NCI-H2107 (cell line): ENCODE measurements at places on chromosomes 2 and 18.

DNA sequence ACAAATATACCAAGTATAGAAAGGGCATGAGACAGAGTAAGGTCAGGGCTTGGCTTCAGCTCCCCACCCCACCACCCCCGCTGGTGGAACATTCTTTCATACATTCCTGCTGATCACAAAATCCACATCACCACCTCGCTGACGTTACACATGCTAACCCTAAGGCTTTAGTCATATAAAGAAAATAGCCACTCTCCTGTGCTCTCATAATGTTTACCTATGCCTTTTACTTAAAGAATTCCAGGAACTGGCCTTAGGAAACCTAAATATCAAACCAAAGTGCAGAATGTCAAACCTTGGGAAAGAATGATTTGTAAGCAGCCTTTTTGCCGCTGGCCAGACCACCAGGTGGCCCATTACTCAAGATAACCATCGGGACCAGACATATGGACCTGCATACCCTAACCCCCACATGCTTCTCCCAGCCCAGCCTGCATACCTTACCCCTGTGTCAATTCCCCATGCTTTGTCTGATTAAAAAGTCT lies 136.3 kb upstream of the SLC39A10 start:
- DNase-seq = no peak

DNA sequence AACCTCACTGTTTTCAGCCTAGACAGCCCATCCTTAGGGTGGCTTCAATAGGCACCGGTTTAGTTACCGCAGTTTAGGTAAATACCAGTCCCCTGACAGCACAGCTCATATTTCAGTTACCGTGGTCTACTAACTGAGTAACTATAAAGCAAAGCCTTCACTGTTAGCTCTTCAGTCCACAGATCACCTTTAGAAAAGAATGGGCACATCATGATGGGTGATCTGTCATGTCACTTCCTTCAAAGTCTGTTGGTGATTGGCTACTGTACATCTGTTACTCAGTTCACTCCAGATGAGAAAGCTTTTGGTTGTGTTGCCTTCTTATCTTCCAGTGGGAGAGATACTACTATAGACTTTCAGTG lies 21.0 kb downstream of the SLC20A1 start:
- DNase-seq = no peak

- no peak for DNase-seq
These were observed 187.1 kb upstream of the HAAO start for GRCh38 chr2:42979416-42979869.

DNA sequence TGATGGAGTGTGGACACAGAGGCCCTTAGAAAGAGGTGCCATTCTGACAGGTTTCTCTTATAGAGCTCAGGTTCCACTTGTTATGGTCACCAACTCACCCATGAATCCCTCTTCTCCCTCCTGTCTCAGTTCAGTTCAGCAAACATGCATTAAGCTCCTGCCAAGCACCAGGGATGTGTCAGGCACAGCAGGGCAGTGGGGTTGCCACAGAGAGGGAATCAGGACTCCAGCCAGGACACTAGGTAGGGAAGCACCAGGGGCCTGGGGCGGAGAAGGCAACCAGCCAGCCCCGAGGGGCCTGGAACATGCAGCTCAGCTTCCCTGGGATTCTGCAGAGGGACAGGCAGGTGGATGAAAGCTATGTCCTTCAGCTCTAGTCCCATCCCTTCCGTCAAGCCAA lies 44.6 kb downstream of the TOGARAM2 start:
- DNase-seq = no peak

GRCh38 chr2:61421611-61422010 lies 49.3 kb downstream of the USP34 start:
- no peak for DNase-seq

GRCh38 chr2:172366596-172367150 lies 60.7 kb upstream of the ITGA6 start:
- DNase-seq = no peak

DNA sequence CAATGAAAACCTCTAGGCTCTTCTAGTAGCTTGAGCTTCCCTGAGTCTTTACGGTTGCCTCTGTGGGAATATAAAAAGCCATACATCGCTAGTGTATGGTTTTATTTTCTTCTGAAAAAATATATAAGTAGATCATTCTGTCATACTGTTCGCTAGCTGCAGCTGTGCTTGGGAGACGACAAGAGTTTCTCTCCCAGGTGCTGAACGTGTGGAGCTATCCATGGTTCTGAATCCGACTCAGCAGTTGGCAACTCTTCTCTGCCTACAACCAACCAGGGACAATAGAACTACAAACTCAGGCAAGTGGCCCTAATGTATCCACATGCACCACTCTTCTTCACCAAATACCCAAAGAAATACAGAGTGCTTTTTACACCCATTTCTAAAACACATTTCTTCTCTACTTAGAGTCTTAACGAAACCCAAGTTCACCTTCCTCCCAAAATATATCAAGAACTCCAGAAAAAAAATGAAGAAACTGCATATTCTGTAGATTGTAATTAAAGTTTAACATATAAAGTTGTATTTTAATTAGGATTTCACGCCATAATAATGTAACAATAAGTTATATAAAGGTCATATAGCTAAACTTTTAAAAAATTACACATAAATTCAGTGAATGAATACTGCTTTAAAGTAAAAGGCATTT lies 2.2 kb upstream of the KCNH7 start:
- no peak for DNase-seq

GRCh38 chr2:96697476-96697875 lies 42.4 kb downstream of the LMAN2L start:
- DNase-seq = no peak

GRCh38 chr2:11416186-11416585 lies 49.8 kb downstream of the E2F6 start:
- no peak for DNase-seq

GRCh38 chr2:65722028-65722778 lies 289.8 kb upstream of the SPRED2 start:
- no peak for DNase-seq

DNA sequence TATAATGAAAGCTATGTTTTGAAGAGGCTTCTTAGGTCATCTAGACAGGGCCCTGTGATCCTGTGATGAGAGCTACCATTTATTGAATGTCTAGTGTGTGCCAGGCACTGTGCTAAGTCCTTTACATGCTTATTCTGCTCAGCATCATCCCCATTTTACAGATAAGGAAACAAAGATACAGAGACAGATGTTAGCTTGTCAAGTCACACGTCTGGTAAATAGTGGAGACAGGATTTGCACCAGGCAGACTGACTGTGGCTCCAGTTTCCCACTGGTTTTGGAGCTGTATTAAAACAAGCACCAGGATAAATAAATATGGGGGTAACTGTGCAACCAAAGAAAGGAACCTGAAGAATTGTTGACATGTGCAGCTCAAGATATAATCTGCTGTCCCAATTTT lies 19.2 kb upstream of the EML6 start:
- no peak for DNase-seq

GRCh38 chr2:30792521-30792920 lies 14.7 kb downstream of the CAPN13 start:
- no peak for DNase-seq

DNA sequence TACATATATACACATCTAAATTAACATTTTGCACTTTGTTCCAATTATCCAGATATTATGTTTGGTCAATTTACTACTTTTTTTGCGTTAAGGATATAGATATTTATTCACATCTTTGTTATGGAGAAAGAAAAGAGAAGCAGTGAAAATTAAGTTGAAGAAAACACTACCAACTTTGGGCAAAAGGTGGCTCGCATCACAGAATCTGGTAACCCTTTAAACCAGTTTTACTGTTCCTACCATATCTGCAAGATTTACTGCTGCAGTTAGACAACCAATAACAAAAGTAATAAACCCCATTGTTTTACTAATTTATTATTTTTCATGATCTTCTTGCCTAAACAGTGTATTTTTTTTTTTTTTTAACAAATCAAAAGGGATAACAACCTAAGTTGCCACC lies 53.6 kb downstream of the SMAD2 start:
- DNase-seq = no peak

- DNase-seq = no peak
These were observed 54.5 kb downstream of the SLC39A10 start for GRCh38 chr2:195711478-195711877.

DNA sequence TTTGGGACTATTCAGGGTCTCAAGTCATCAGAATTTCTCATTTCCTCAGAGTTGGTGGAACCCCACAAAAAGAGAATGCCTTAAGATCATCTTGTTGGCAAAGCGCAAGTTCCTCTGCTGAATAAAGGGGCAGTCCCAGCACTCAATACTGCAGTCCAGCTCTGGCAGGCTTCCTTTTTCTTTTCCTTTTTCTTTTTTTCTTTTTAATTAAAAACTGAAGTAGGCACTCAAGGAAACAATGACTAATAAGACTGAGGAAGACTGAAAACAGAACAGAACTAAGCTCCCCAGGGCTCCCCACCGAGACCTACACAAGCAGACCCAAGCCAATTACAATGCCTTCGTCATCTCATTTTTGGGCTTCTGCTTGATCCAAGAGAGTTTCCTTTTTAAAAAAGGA lies 82.0 kb downstream of the STK39 start:
- DNase-seq = no peak

DNA sequence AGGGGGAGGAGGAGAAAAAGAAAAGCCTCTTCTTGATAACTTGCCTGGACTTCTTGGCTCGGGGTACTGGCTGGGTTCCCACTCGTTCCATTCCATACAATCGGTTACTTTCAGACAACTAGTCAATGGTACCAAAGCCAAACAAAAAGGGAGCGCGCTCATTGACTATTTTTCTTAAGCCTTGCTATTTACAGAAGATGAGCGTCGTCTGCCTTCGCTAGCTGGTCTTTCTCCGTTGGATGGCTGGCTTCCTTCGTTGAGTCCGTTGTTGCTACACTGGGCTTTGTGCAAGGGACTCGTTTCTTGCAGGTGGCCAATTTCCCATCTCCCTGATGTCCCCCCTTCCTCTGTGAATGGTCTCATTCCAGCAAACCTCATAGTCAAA lies 260.4 kb downstream of the ZNF516 start:
- no peak for DNase-seq

GRCh38 chr2:126220331-126220730 lies 435.6 kb upstream of the GYPC start:
- DNase-seq = no peak

DNA sequence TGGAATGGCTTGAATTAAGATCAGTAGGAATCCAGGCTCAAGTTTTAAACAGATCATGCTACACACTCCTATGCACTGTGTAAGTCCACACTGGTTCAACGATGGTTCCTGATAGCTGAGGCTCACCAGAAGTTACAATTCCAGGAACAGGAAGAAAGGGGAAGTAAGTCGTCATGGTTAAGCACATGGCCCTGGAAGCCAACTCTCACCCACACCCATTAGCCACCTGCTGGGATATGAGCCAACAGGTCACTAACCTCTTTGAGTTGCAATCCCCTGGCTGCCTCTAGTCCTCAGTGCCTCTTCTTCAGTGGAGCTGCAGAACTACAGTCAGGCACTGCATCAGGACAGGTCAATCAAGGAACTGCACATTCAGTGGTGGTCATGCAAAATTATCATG lies 133.5 kb downstream of the TMEM182 start:
- DNase-seq = no peak
